ENCODE measurements at places on chromosomes 2 and 18. TPM values are rescaled to one million over a fixed set of nuclear protein-coding genes. Genes with fewer than 3 reads are reported as not detected.

Gene NCOA1
- 29.9 TPM for total RNA-seq

Gene MC2R
- not detected for total RNA-seq

Gene OTOS
- 4.3 TPM for total RNA-seq

Gene COBLL1
- total RNA-seq = 41.8 TPM

Gene TUBB8B
- not detected for total RNA-seq

Gene CHRNG
- not detected for total RNA-seq

Gene CROCC2
- total RNA-seq = not detected

Gene COL4A4
- 16.5 TPM for total RNA-seq

Gene MAP4K3
- total RNA-seq = 60.6 TPM

Gene GNAL
- total RNA-seq = 27.3 TPM

Gene ANKRD62
- 0.13 TPM for total RNA-seq

Gene FZD7
- 23.6 TPM for total RNA-seq

Gene CPS1
- 8.8 TPM for total RNA-seq

Gene ITPRID2
- 105 TPM for total RNA-seq

Gene CD207
- not detected for total RNA-seq
